Activated CD4-positive, alpha-beta T cell treated with anti-CD3 and anti-CD28 coated beads for 48 hours (primary cell): ENCODE measurements at places on chromosomes 5 and 9.

DNA sequence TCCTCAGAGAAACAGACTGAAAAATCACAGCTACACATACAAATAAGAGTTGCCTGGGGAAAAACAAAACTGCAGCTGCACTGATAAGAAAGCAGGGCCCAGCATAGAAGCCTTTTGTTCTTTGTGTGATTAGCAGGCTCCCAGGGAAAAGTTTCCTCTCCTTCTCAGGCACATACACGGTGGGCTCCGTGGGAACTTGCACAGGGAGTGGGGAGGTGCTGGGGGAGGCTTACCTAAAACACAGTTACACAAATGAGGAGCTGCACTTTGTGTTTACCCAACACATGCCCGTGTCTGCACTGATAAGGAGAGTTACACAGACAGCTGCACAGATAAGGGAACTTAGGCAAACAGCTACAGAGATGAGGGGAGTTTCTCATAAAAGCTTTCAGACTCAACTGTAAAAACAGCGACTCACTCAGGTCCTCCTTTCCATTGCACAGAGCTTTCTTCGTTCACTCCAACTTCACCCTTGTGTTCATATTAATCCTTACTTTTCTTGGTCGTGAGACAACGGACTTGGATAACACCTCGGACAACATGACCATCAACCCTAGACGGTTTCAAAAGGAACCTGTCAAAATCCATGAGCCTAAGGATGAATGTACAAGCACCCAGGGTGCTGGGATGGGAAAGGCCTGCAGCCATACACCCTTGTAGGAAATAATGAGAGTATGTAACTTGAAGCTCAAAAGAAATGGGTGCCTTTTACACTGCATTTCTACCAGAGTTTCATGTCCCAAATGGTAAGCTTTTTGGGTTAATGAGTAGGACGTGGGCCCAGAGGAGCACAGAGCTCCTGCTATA is 50.8 kb downstream of the SERINC5 start:
- DNase-seq: no peak

GRCh38 chr5:103942587-103943186 is 380.1 kb upstream of the NUDT12 start:
- DNase-seq: no peak

GRCh38 chr5:119274767-119275130 is 81.1 kb upstream of the TNFAIP8 start:
- DNase-seq: no peak

DNA sequence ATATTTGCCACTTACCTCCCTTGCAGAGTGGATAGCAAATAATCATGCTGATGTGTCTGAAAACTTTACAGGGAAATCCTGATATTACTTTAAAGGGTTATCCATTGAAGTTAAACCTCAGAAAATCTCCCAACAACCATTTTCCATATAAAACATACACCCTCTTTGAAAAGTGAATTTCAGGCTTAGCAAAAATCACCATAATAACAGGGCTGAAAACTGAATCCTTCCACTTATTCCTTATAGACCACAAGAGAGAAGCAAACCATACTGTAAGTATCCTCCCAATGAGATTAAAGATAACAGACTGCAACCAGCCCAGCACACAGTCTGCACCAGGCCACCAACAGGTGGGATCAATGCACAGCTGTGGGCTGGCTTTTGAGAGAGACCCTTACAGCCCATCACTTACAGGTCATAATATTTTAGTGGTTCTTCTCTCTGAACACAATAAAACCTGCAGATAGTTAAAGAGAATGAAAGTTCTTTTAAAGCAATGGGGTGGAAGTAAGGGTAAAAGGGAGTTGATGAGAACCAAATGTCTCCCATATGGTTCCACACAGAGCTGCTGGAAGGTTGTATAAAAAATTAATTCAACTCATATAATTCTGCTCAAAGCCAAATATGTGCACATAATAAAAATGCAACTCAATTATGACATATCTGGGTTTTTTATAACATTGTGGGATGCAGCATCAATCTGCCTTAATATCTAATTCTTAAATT is 376.2 kb upstream of the GRAMD2B start:
- DNase-seq: no peak

DNA sequence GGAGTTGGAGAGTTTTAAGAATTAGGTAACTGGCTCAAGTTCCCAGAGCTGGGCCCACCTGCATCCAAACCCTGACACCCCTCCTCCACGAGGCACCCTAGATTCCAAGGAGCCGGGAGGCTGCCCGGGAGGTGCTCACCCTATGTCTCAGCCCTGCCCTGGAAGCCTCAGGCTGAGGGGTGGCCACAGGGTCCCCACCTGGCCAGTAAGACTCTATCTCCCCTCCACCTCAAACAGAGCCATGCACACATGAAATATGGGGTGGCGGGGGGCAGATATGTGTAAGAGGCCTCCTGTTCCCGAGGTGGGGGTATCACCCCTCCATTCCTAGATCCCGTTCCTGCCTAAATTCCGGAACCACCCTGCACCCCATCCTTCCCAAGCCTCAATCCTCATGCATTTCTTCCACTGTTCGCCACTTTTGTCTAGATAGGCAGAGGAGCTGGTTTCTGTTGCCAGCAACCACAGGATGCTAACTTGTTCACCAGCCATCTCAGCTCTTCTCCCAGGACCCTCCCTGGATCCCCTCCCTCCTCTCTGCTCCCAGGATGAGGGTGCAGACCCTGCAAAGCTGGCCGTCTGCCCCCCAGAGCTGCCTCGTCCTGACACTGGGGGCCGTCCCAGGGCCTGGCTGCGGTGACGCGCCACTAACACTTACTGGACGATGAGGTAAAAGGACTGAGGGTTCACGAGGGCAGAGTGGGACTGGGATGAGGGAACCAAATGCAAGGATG is 44.1 kb downstream of the COL23A1 start:
- DNase-seq: no peak

DNA sequence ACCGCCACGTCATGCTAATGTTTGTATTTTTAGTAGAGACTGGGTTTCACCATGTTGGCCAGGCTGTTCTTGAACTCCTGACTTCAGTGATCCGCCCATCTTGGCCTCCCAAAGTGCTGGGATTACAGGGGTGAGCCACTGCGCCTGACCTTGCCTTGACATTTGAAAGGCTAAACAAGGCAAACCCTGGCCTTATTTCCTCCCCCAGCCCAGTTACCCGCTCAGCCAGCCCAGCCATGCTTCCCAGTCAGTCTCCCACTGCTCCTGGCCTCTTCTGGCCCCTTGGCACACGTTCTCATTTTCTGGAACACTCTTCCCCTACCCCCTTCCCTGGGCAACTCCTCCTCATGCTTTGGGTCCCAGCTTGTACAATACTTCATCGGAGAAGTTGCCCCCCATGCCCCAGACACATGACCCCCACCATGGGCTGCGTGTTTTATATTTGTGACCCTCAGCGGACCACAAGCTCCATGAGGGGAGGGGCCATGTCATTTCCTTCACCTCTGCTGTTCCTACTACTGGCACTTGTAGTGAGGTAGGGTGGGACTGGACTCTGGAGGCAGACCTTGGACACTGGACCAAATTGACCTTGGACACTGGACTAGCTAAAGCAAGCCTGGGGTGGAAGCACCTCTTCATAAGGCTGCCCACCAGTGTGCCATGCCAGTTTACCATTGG is 94.4 kb upstream of the IER5L start:
- DNase-seq: no peak

GRCh38 chr5:150529555-150529954 is 21.6 kb downstream of the NDST1 start:
- DNase-seq: no peak

DNA sequence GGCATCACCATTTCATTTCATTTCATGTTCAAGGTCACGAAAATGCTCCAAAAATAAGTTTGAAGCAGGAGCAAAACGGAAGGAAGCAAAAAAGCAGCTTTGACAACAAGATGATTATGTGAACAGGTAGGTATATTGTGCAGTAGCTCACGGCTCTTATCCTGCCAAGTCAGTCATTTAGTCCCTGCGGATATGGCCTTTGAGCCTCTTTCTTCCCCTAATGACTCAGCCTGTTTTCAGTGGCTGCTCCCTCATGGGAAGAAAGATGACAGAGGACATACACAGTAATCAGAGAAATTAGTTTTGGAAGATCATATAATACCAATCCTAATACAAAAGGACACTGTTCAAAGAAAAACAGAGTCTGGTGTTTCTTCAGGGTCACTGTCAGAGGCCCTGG is 155.8 kb upstream of the GRAMD2B start:
- no peak for DNase-seq
